ENCODE measurements at places on chromosomes 6 and 20.

DNA sequence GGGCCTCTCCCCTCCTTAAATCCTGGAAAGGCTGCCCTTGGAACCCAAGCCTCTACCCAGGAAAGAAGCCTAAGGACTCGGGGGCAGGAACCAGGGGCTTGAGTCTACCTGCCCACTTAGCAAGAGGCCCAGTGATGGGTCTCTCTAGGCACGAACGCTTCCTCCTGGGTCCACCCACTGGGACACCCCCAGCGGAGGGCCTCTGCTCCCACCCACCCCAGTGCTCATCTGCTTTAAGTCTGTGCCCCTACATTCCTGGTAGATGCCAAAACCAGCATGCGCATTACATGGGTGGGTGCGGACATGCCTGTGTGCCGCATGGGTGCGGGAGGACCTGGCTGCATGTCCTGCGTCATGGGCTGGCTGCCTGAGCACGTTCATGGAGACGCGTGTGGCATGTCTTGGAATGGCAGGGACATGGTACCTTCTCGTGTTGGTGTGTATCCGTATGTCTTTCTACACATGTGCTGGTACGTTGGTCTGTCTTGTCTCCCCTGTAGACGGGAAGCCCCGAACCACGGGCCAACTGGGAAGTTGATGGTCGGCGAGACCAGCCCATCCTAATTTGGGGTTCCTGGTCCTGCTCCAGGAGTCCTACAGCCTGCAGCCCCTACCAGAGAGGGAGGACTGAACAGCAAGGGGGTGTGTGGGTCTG is 29.3 kb downstream of the SNPH start:
- DNase-seq, result no peak

- DNase-seq, result no peak
These were observed 37.4 kb upstream of the BHLHE23 start for GRCh38 chr20:63044204-63044600.

- DNase-seq, result peak; percentile 10
These were observed 481.1 kb upstream of the MAN1A1 start for GRCh38 chr6:119830494-119831295.

GRCh38 chr6:114064862-114065261 is 93.9 kb upstream of the HDAC2 start:
- DNase-seq, result no peak

- no peak for DNase-seq
These were observed 228.9 kb downstream of the HIVEP2 start for GRCh38 chr6:142716097-142716496.

DNA sequence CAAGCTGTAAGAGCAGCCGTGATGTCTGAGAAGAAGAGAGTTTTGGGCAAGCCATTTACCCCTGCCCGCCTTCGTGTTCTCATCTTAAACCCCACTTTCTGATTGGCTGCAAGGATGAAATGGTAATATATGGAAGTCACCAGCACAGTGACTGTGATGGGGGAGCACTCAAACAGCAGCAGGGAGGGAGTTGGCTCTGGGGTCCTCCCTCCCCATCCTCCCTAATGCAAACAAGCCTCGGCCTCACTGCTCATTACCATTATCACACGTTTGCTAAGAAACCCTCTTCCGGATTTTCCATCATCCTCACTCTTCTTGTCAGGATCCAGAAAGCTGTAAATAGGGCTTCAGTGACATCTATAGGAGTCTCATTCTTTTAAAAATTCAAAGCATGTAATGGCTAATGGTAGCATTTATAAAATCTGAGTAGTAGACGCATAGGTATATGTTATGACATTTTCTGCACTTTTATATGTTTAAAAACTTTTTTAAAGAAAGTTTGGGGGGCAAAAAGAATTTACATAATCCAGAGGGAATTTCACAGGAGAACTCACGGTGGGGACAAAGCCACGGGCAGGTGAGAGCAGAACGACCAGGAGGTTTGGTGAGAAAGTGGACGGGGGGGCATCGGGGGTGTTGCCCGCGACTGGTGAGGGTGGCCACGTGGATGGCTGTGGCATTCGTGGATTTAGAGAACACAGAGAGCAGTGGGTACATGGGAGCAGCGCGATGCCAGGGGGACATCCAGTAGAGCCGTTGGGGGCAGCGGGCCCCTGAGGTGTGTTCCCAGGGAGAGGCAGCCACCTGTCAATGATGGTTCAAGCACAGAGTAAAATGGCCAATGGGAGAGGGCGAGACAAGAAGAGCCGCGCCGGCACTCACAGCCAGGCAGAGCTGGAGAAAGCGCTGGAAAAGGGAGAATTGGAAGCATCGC is 29.6 kb downstream of the SUMO4 start:
- DNase-seq, result no peak

- no peak for DNase-seq
These were observed 972.7 kb downstream of the KIF16B start for GRCh38 chr20:15600565-15600964.

GRCh38 chr6:142088858-142089216 is 43.9 kb upstream of the GJE1 start:
- DNase-seq, result peak; percentile 3

DNA sequence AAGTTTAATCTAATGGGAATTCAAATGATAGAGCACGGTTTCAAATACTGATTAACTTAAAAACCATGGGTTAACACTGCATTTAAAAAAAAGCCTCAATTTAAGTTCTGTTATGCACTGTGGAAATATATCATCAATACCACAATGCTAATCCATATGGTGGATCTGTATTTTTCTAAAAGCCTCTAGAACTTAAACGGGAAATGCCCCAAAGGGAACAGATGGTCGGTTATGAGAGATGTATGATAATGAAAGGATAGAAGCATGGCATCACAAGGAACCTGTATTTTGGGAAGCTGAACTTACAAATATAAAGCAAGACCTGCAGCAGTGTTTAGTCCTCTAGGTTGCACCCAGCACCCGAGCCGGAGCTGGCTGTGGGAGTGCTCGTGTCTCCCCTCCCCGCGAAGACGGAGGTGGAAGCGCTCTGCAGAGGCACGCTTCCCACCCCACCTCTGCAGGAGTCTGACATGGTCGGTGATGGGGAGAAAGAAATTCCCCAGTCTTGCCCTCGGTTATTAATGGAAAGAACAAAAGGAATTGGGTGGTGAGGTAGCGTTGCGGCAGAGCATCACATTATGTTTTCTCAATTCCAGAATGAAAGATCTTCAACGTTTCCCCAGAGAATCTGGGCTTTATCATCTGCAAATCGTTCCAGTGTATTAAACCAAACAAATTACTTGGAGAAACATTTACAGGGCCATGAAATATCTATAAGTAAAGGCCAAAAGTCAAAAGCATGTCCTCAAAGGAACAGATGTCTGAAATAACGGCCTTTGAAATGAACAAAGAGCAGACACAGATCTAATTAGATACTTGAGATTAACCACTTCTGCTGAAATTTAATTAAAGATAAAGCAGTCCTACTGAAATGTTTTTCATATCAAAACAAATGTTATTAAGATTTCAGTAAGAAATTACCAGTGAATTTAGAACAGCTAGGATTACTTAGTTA is 103.1 kb upstream of the POPDC3 start:
- no peak for DNase-seq

DNA sequence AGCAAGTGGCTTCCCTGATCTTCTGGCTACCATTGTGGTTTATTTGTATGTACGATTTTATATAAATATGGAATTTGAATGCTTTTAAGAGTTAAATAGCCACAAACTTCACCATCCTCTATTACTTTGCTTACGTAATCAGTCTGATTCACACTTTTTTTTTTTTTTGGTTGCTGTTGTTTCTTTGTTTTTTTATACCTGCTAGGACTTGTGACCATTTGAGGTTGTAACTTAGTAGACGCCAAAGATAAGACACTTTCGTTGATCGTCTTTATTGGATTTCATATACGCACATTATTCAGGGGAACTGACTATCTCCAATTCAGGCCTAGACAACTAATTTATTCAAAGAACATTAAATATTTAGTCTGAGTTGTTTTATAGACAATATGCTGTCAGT is 559.0 kb downstream of the CBLN4 start:
- DNase-seq, result no peak

GRCh38 chr6:24933266-24933665 is 2.5 kb downstream of the RIPOR2 start:
- no peak for DNase-seq

- no peak for DNase-seq
These were observed 124.1 kb downstream of the CD164 start for GRCh38 chr6:109258129-109258528.

GRCh38 chr6:97885325-97885724 is 602.3 kb upstream of the MMS22L start:
- DNase-seq, result no peak

GRCh38 chr6:169589293-169589692 is 112.5 kb downstream of the WDR27 start:
- peak; percentile 15 for DNase-seq

DNA sequence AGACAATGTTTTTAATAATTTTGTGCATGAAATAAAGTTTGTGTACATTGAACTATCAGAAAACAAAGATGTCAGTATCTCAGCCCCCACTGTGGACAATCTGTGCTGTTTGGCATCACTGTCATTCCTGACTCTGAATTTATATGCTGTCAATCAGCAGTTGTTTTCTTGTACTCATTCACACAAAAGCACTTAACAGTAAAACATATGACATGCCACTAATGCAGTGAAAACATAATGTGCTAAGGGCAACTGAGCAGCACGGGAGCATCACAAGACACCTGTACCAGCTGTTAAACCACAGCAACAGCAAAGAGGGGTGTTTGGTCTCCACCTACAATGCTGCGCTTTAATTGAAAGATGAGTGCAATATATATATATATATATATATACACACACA is 647.8 kb upstream of the SLC35B3 start:
- DNase-seq, result no peak

GRCh38 chr20:40718982-40719729 is 30.1 kb upstream of the MAFB start:
- no peak for DNase-seq

DNA sequence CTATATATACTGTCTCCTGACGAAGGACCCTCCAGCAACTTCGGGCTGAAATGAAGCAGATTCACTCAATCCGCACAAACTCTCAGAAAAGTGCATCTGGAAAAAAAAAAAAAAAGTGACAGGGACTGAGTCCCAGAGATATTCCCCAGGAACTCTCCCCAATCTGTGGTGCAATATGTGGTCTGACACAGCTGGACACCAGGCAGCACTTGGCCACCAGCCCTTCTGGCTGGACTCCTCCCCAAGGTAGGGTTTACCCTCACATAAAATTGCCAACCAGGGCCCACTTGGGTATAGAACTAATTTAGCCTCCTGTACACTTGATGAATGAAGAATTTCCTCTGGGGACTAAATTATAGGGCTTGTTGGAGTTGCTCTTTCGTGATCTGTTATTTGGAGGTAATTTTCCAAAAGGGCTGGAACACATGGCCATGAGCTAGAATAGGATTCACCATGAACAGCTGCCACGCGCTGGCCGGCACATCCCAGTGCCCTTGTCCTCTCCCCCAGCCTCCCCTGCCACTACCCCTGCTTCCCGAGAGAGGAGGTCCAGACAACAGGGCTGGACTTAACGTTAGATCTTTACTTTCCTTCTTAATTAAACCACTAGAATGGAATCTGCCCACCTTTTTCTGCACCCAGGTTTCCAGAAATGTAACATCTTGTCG is 379.2 kb downstream of the BMP2 start:
- DNase-seq, result no peak

DNA sequence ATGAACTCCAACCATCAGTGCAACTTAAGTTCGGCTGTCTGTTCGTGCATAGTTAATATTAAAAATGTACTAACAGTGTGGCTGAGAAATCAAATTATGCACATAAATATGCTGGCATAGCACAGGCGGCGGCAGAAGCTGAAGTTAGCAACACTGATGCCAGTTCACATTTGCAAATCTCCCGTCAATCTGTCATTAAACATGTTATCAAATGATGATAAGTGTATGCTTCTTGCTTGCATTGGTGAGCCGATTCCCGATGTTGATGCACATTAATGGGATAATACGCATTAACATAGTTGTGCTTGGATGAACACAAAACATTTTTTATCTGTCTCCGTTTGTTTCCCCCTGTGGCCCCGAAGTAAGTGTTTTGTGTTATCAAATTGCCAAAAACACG is 309.4 kb downstream of the ZNF217 start:
- no peak for DNase-seq

DNA sequence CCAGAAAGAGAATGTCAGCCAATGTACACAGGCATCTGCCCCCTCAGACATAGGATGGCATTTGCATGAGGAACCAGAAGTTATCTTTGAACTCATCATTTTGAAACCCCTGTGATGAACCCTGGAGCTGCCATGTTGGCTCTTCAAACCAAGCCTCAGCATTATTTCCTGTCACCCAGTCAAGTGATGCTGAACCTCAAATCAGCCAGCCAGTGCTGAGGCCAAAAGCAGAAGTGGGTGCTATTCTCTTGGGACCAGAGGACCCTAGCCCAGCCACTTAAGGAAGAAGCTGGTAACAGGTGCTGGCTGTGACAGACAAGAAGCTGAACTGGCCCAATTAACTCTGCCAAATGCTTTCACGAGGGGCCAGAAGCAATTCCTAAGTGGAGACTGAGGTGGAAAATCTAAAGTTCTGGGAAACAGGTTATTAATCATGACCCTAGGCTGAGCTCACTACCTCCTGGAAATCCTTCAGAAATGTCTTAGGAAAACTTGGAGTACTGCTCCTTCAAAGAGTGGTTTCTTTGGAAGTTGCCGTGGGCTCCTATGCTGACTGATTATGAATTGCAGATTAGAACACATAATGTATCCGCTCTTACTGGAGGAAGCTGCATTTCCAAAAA is 4.0 kb downstream of the PKIG start:
- DNase-seq, result no peak

GRCh38 chr20:33719277-33719988 is 677 bp downstream of the PXMP4 start:
- no peak for DNase-seq

- no peak for DNase-seq
These were observed 189.4 kb upstream of the RNF217 start for GRCh38 chr6:124772733-124773319.

DNA sequence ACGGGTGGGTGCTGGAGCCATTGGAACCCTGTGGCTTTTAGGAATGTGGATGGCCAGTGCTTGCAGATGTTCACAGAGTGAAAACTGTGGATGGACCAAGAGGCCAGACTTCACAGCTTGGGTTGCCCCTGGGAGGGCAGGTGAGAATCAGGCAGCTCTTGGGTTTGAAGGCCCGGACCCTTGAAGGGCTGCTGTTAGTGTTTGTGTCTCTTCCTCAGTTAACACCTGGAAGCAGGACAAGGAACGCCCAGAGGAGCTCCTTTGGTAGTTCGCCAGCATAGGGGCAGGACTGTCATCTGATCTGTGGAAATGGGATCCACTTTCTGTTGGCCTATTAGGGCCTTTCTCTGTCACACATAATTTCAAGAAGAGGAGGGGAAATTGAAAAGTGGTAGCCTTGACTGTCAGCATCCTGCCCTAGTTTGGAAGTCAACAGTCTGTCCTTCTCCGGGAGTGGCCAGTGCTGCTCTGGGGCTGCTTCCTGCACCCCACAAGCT is 43.6 kb downstream of the RIOK1 start:
- DNase-seq, result no peak

Data from fibroblast of gingiva (primary cell).